ENCODE measurements at places on chromosomes 16 and 17. TPM values are rescaled to one million over a fixed set of nuclear protein-coding genes. Genes with fewer than 3 reads are reported as not detected.

GRCh38 chr17:57676543-57676942 is 68.6 kb downstream of the CCDC182 start:
- peak; percentile 12 for DNase-seq

- no peak for DNase-seq
These were observed 546 bp upstream of the NDUFB10 start for GRCh38 chr16:1958715-1959268.

- DNase-seq, result no peak
These were observed 35.1 kb downstream of the LMF1 start for GRCh38 chr16:935684-936083.

DNA sequence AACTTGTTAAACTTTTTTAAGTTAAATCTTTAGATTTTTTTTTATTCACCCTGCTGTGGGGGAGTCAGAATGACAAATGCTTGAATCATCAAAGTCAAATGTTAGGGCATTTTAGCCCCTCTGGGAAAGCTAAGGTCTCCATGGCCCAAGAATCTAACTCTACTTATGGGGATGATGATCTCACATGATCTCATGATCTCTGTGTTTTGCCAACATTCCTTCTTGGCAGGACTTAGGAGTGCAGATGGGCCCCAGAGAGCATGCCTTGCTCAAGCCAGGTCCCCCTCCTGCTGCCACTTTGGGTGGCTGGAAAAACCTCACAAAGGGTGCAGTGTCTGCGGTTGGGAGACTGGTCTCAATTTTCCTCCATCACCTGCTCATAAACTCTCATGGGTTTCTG is 108.6 kb downstream of the PRKCB start:
- DNase-seq, result no peak

GRCh38 chr17:66814570-66814969 is 20.3 kb upstream of the CACNG5 start:
- DNase-seq, result no peak

DNA sequence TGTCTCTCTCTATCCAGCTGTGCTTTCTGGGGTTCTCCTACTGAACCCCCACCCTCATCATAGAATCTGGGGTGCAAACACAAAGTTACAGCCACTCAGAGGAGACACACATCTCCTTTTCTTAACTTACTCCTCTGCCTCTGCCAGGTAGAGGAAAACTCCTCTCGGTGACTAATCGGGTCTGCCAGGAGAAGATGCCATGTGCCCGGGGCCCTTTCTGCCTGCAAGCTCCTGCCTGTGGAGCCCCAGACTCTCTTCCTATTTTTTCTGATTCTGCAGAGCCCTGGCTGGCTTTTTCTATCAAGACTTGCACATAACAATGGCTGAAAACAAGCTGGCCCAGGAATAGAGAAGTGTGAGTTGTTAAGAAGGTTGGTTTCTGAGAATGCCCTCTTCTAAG is 10.4 kb downstream of the SLC6A4 start:
- DNase-seq, result no peak

GRCh38 chr17:14458724-14459123 is 157.8 kb downstream of the HS3ST3B1 start:
- DNase-seq, result no peak

DNA sequence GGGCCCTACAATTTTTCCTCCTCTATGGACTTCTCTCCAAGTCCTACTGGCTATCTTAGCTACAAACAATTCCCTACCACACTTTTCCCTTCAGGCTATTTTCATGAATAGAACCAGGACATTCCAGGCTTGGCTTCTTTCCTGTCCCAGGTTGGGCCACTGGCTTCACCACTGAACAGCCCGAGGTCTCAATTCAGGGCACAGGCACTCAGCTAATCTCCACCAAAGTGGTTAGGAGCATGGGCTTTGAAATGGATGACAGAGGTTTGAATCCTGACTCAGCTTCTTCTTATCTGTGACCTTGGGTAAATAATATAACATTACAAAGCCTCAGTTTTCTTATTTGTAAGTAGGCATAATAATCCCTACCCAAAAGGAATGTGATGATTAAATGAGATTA is 50.9 kb upstream of the ZNF629 start:
- DNase-seq, result no peak

GRCh38 chr17:8925808-8926207 is 39.7 kb downstream of the PIK3R5 start:
- no peak for DNase-seq

DNA sequence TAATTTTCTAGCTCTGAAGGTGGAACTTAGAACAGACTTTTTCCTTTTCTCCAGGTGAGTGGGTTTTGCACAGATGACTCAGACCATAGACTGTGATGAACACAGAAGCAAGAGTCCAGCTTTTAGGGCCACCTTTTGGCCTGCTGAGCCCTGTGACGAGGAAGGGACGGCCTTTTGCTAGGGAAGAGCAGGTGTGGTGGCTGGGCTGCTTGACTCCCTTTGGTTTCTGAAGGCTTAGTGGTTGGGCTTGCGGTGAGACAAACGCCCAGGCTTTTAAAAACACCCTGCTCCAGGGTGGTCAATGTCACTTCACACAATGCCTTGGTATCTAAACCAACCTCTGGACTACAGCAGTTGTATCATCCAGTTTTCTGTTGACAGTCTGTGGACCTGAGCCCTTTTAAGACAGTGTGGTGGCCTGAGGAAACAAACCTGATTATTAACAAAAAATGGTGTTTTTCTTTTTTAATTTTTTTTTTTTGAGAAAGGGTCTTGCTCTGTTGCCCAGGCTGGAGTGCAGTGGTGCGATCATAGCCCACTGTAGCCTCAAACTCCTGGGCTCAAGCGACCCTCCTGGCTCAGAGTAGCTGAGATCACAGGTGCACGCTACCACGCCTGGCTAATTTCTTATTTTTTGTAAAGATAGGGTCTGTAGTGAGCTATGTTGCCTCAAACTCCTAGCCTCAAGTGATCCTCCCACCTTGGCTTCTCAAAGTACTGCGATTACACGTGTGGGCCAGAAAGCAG is 134.0 kb downstream of the SNX29 start:
- no peak for DNase-seq

DNA sequence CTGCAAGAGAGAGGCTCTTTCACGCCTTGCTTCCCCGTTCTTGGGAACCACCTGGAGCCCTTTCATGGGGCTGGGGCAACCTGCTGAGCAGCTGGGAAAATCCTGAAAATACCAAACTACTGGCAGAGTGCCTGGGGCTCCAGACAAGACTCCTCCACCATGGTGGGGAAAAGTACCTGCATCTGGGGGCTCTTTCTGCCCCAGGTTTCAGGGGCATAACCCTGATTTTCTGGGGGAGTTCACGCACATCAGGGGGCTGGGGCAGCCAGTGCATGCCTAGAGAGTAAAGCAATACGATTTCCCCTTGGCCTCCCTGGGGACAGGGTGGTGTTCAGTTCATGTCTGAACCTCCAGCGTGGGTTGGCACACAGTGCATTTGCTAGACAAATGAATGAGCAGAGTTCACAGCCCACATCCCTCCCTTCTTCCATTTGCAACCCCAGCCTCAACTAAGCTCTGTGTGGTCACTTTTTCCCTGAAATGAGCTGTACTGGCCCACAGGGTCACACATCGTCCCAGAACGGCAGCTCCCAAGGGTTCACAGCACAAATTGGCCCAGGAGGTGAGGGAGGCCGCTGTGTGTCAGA is 5.2 kb upstream of the CDC42EP4 start:
- no peak for DNase-seq

SLC2A4 gene
- 11.2 TPM for total RNA-seq

MMP28 gene
- 23.5 TPM for total RNA-seq

LLGL2 gene
- total RNA-seq, result 94.0 TPM

SNTB2 gene
- total RNA-seq, result 45.7 TPM

RNF157 gene
- 4.3 TPM for total RNA-seq

ABCA10 gene
- total RNA-seq, result 9.8 TPM
